ENCODE measurements at places on chromosomes 13 and 19.

- no peak for DNase-seq
These were observed 4.0 kb downstream of the DCAF15 start for GRCh38 chr19:13956365-13956744.

DNA sequence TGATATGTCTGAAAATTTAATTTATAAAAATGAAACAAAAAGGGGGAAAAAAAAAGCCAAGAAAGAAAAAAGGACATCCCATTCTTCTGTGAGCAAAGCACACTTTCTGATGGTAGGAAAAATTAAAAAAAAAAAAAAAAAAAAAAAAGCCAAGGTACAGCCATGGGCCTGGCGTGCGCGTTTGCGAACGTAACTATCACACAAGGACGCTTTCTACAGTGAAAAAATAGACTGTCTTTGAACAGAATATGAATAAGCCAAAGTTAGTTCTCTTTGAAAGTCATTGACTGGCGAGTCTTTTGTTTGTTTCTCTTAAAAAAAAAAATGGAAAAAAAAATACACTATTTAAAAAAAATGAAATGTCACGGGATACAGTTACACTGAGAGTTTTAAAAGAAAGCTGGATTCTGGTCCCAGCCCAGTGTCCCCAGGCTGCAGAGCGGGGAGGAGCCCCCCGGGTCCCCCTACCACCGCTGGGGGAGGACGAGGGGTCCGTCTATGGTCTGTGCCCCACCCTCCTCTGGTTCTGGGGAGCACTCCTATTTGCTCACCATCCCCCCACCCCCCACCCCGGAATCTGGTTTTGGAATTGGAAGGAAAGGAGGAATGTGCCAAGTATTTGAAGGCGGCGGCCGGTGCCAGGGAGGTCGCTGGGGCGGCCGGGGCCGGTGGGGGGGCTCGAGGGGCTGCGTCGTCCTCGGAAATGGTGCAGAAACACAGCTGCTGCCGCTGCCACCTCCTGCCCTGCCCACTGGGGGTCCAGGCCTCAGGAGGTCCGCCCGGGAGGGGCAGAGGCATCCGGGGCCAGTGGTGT, 134.5 kb downstream of the PTPRS start:
- DNase-seq = no peak

GRCh38 chr13:41231786-41232185, 31.6 kb downstream of the MTRF1 start:
- no peak for DNase-seq

DNA sequence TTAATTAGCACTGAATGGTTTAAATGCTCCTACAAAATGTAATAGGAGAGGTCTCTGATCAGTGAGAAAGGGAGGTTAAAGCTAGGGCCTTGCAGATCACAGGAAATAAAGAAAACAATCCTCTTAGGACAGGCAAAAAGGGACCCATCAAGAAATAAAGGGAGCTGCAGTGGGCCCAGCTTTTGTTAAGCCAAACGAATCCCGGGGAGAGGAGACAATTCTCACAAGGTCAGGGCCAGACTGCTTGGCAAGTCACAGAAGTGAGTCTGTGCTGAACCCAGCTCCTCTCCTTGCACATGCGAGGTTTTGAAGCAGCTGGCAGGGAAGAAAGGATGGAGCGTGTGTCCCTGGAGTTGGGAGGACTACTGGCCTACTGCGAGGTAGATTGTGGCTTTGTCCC, 285.8 kb downstream of the COG6 start:
- DNase-seq = no peak

GRCh38 chr19:52527134-52527955, at the start of gene ZNF808:
TSS of gene ZNF808 (plus strand) at chr19:52527668. CDS start at chr19:52543285, 15,617 bp downstream.
- DNase-seq = peak; percentile 99

- DNase-seq = peak; percentile 90
These were observed 11.7 kb downstream of the NTN5 start for GRCh38 chr19:48660852-48661710.

DNA sequence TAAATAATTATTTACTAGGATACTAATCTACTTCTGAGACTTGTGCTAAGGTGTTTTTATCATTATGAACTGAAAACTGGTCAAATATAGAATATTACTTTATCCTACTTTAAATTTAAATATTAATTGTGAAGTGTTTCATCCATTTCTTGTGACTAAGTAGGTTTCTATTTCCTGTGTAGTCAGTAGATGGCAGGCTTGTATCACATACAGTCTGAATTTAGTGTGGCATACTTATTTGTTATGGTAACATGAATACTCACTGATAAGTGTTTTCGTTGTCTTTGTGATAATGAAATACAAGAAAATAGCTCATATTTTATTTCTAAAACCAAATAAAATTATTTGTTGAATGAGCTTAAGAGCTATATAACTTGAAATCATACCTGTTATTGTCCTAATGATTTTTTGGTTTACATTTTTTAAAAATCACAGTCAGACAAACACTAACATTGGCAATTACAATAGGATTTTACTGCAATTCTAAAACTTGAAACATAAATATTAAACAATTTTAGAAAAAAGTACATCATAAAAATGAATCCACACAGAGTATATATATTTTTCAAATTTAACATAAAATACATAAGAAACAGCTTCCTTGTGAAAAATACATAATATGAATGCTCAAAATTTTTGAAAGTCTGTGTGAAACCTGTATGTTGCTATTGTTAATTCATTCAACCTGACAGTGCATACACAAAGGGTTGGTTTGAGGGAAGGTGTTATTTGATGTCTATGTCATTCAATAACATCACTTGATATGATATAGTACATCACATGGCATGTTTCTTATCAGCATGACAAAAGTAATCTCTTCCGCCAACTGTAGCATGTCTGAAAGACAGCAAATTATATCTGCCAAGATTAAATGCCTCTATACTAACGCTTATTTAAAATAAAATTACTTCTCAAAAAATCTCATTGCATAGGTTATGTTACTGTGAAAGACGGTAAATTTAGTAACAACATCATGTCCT, 904.8 kb upstream of the PCDH20 start:
- no peak for DNase-seq

DNA sequence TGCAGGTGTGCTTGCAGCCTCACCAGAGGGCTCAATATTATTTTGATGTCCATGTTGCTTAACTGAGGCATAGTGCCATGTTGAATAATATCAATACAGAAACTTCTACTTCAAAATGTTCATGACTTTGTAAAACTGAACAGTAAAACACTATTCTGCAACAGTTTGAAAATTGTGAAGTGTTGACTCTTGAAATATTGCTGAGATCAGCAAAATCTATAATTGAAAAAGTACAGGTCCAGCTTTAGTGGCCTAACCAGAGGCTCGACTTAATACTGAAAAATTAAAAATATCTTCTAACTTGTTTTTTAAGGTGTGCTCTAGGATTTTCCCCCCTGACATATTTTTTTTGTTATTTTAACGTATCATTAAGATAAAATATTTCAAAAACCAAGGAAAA, 1460.7 kb downstream of the EFNB2 start:
- no peak for DNase-seq

DNA sequence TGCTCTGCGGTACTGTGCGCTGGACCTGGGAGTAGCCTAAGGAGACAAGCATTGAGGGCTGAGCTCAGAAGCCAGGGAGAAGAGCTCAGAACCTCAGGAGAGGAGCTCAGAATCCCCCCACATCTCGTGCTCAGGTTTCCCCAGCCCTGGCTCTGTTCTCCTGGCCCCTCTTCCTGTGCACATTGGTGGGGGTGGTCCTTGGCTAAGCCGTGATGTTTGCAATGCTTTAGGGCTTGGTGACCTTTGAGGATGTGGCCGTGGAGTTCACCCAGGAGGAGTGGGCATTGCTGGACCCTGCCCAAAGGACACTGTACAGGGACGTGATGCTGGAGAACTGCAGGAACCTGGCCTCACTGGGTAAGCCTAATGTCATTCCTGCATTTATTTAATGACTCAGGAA, 6.6 kb downstream of the ZNF557 start:
- no peak for DNase-seq

GRCh38 chr13:40319699-40320579, 346.5 kb downstream of the FOXO1 start:
- no peak for DNase-seq
